ENCODE measurements at places on chromosomes 2 and 18.

DNA sequence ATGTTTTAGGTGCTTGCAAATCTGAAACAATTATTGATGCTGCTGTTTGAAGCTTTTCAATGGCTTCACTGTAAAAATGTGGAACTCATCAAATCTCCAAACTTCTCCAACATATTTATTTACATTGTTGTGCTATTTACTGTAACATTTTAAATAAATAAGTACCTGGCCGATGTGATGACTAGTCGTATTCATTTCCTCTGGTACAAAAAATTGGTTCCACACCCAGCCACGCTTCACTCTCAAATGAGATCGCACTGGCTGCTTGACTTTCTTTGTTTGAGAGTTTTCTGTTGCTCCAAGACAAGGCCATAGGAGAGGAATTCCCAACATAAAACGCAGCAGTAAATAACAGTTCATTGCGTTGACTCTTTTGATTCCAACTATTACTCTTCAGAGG lies 32.0 kb downstream of the CDH19 start:
- DNase-seq: no peak

- no peak for DNase-seq
Observed at GRCh38 chr2:240795916-240796510, 24.0 kb downstream of the KIF1A start.

DNA sequence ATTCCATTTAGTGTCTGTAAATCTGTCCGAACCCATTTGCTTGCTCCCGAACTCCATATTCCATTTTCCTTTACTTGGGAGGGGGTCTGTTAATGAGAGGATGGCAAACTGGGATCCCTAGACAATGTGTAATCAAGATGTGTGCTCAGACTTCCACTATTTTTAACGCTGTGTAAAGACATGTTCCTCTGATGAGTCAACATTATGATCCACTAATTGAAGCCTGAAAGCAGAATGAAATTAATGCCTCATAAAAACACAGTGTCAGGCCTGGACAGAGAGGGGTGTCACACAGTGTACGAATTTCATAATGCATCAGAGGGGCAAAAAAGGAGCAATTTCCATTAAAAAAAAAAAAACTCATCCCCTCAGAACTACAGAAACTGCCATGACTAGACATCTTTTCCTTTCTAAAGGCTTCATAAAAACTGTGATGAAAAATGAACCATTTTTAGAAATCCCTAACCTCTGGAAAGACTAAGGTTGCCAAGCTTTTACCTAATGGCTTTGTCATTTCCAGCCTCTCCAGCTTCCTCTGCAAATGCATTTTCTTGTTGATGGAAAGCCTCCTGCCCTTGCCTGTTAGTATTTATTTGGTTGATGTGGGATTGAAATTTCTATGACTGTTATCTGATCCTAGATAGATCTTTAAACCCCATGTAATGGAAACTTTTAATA lies 209.2 kb upstream of the DCC start:
- DNase-seq: no peak

- no peak for DNase-seq
Observed at GRCh38 chr2:3365219-3365618, 12.4 kb downstream of the EIPR1 start.

GRCh38 chr18:12085786-12086185 lies 7.9 kb upstream of the ANKRD62 start:
- DNase-seq: no peak
